ENCODE measurements at places on chromosomes 6 and 20.

- no peak for DNase-seq
Measured at GRCh38 chr6:35202066-35202546, 11.7 kb upstream of the SCUBE3 start.

GRCh38 chr6:45920819-45921511, 94.7 kb downstream of the CLIC5 start:
- no peak for DNase-seq

DNA sequence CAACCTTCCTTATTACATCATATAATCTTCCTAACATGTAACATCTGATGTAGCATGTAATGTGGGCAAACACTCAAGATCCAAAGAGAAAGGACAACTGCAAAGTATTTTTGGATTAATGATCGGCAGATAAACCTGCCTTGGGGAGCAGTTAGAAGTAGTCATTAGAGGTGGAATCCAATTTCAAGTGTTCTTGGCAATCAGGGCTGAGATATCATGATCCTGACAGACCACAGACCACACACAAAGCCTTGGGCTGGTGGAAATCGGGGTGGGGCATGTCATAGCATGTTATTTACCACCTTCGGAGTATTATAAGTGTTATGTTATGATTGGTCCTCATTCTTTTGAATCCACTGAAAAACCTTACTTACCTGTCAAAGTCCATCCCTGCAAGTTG, 16.3 kb downstream of the NCOA5 start:
- DNase-seq, result no peak

DNA sequence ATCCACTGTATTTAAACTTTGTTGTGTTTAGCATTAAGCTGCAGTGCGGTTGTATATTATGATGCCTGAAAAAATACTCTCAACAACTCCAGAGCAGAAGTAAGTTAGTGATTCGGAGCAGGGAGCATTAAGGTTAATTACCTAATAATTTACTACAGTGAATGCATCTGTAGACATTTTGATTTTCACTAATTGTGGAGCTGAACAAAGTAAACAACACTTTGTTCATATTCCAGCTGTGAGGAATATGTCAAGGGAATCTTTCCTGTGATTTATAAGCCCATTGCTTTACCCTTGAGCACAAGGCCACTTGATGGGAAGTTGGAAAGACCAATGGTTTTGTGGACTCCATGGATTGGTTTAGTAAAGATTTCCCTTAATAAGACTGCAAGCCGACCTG, 77.1 kb downstream of the CBLN4 start:
- DNase-seq, result no peak

- DNase-seq, result no peak
Measured at GRCh38 chr20:50318710-50319109, 128.1 kb downstream of the CEBPB start.

GRCh38 chr20:37308086-37309050, 18.9 kb downstream of the MANBAL start:
- DNase-seq, result no peak

DNA sequence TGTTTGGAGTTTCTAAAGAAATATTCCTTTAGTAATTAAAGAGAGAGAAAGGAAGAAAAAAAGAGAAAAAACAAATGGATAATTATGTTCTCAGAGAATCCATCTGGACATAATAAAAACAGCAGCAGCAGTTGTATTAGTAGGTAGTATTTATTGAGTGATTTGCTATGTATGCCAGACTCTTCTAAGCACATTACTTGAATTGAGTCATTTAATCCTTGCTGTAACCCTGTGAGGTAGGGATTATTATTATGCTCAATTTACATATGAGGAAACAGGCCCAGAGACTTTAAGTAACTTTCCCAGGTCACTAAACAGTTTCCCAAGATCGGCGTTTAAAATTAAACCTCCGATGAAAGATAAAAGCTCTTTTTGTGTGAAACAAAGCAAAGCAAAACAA, 238.8 kb downstream of the TSHZ2 start:
- DNase-seq, result no peak

- DNase-seq, result no peak
Measured at GRCh38 chr6:149138089-149138488, 179.4 kb upstream of the TAB2 start.
